ENCODE measurements at places on chromosomes 3 and 15.

DNA sequence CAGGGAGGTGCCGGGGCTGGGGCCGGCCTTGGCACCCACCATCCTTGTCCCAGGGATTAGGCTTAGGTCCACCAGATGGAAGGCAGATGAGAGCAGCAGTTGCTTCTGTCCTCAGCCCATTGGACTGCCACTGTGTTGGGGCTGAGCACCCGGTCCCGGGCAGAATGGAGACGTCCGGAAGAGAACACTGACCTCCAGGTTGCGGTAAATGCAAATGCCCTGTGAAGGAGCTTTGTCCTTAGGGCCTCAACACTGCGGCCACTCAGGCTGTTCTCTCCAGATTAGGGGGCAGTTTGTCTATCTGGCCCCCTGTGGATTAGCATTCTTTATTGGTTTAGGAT lies at the start of gene SERINC4:
TSS of gene SERINC4 (minus strand) at position 276 of the 341 bp plus-strand sequence. CDS start at position 42, 234 bp downstream.
- no peak for DNase-seq

DNA sequence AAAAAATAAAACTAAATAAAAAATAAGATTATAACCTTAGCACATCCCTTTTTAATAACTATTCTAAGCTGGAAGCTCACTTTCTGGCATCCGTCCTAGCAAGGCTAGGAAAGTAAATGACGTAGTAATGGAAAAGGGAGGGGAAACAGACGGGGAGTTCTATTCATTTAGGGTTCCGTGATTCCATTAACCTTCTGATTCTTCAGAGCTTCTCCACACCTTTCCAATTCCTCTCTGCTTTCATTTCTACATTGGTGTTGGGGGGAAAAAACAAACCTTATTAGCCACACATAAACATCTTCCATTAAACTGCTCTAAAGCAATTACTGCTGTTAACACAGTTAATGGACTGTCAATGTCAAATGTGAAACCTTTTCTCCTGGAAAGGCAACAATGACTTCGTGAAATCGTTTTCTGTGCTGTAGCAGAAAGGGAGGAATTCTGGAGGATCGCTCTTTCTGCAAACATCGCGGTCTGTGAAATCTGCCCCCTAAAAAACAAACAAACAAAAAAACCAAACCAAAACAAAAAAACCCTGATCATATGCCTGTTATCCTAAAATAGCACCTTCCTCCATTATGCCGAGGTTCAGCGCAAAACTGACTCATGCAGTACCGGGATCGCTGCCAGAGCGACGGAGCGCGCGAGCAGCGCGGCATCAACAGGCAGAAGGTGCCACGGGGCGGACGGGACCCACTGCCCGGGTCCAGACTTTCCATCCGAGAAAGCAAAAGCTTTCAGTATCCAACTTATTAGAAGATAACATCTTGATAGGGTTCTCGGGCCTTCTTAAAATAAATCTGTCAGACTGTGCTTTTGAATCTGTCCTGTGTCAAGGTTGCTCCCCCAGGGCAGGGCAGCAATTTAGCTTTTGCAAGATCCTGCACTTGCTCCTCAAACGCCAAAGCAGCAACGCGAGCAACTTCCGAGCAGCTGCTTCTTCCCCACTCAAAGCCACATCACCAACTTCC lies 156.2 kb downstream of the FGF12 start:
- peak; percentile 57 for DNase-seq

DNA sequence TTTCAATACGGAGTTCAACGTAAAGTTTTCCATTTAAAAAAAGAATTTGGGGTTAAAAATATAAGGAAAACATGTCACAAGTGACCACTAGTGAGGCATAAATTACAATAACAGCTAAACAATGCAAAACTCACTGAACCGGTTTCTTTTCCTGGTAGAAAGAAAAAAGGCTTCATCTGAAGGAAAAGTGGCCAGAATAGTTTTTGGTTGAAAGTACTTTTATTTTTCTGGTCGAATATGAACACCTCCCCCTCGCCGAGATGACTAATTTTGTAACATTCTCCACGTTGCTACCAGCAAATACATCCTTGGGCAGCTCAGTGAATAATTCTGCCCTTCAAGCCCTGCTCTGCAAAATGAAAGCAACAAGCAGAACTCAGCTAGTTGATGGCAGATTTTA lies 3.9 kb upstream of the SRGAP3 start:
- no peak for DNase-seq

- DNase-seq = peak; percentile 35
Observed at GRCh38 chr3:139935016-139935865, at the start of gene CLSTN2. TSS of gene CLSTN2 (plus strand) at chr3:139935185.

All from astrocyte of the spinal cord (primary cell).